ENCODE measurements at places on chromosomes 6 and 20. TPM values are rescaled to one million over a fixed set of nuclear protein-coding genes. Genes with fewer than 3 reads are reported as not detected.

ZNF334 gene
- total RNA-seq = not detected

CYP24A1 gene
- 267 TPM for total RNA-seq

ADRM1 gene
- total RNA-seq = 158 TPM

CGAS gene
- 0.27 TPM for total RNA-seq
